CD8-positive, alpha-beta T cell (primary cell): ENCODE measurements at places on chromosomes 5 and 9.

GRCh38 chr5:151004499-151004898 is 15.9 kb upstream of the GPX3 start:
- no peak for DNase-seq

- no peak for DNase-seq
Observed at GRCh38 chr9:2255128-2255527, 240.0 kb downstream of the SMARCA2 start.

GRCh38 chr5:149627070-149627469 is 45.8 kb downstream of the ARHGEF37 start:
- no peak for DNase-seq

DNA sequence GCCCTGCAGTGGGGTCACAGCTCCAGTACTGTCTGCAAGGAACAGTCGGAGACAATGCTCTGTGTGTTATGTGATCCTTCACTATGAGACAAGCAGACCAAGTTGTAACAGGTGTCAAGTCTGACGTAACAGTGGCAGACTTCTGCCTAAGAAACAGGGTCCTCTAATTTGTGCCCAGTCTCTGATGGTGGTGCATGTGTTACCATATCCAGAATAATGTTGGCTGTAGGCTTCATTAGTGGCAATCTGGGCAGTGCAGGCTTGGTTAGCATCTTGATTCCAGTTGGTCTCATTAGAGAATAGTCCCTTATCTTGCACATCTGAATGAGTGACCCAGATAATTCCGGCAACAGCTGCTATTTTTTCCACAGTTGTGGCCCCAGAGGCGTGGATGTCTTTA is 33.8 kb downstream of the ZNF131 start:
- no peak for DNase-seq

GRCh38 chr5:150584556-150585335 is 55.7 kb upstream of the SYNPO start:
- no peak for DNase-seq

DNA sequence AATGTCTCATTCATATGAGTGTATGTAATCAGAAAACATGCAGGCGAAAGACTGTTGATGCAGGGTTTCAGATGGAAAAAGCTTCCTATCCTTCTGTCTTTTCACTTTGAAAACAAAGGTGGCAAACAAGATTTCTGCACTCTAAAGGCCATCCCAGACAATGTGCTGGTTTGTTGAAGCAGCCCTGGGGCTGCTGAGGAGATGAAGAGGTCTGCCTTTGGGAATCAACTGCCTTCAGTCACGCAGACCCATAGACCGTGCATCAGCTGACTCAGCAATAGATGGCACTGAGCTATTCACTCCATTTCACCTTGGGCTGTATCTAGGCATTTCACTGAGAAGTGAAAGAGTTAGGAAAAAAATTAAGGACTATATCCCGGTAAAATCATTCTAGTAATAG is 60.5 kb upstream of the C5orf46 start:
- no peak for DNase-seq

- DNase-seq: no peak
Observed at GRCh38 chr9:78985084-78985738, 586.6 kb upstream of the TLE4 start.

- no peak for DNase-seq
Observed at GRCh38 chr5:139363937-139364336, 19.2 kb downstream of the SLC23A1 start.

DNA sequence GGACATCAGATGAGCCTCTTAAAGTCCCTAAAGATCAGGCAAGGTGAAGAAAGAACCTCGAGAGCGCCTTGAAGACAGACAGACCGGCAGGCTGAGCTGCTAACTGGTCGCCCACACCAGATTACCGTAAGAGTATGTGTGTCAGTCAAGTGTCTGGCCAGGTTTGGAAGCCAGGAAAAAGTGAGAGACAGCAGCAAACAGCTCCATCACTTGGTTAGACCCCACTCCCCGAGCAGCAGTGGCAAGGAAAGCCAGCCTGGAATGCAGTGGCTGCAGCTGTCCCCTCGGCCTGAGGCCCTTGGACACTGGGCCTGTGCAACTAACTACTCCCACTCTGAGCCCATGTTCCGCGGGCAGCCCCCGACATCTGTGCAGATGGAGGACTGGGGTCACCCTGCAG is 214.1 kb downstream of the DIRAS2 start:
- DNase-seq: no peak

GRCh38 chr9:130918101-130918825 is 20.8 kb downstream of the FIBCD1 start:
- no peak for DNase-seq
